ENCODE measurements at places on chromosomes 2 and 18. TPM values are rescaled to one million over a fixed set of nuclear protein-coding genes. Genes with fewer than 3 reads are reported as not detected.

The BOLL gene
- not detected for total RNA-seq

GRCh38 chr2:76009484-76009883 is 298.8 kb upstream of the GCFC2 start:
- DNase-seq: no peak

- DNase-seq: no peak
These were observed 121.8 kb downstream of the ACTR3 start for GRCh38 chr2:114011713-114012112.

The MLPH gene
- 0.72 TPM for total RNA-seq

- no peak for DNase-seq
These were observed 181.6 kb upstream of the HS6ST1 start for GRCh38 chr2:128500138-128500800.

DNA sequence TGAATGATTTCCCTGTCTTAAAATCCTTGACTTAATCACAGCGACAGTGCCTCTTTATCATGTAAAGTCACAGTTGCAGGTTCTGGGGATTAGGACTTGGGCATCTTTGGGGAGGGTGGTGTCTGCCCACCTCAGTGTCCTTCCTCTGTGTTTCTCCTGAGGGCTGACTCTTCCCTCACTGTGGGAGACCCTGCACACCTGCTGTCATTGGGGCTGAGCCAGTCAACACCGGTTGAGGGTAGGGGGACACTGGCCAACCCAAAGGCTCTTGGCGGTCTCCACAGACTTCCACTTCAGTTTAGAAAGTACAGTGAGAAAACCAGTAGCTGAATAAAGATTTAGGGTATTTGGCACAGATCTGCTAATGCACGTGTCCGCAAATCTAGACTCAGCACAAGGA is 36.9 kb downstream of the AGAP1 start:
- no peak for DNase-seq

- no peak for DNase-seq
These were observed 6.6 kb downstream of the BCL11A start for GRCh38 chr2:60546756-60547420.

- no peak for DNase-seq
These were observed 103.7 kb upstream of the HNRNPA3 start for GRCh38 chr2:177108890-177109289.

The PLGLB2 gene
- total RNA-seq: not detected

DNA sequence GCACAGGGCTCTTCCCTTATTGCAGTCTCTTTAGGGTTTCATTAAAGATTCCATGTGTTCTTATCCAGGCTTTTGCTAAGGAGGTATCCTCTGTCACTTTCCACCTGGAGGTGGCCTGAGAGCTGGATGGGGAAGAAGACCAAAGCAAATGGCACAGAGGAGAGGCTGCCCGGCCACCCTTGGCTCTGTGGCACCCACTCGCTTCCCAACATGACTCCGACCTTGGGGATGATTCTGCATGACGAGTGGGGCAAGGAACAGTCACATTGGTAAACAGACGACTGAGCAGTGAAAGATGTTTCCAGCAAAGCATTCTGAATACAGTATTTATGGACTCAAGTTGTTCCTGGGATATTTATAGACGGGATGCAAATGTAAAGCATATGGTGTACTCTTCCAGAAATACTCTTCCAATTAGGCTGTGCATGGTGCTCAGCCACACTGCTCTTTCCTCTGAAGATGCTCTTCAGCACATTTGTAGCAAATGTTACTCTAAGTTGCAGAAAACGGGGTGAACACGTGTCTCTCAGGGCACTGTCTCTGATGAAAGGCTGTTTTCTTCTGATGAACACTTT is 377.1 kb upstream of the HS6ST1 start:
- no peak for DNase-seq

DNA sequence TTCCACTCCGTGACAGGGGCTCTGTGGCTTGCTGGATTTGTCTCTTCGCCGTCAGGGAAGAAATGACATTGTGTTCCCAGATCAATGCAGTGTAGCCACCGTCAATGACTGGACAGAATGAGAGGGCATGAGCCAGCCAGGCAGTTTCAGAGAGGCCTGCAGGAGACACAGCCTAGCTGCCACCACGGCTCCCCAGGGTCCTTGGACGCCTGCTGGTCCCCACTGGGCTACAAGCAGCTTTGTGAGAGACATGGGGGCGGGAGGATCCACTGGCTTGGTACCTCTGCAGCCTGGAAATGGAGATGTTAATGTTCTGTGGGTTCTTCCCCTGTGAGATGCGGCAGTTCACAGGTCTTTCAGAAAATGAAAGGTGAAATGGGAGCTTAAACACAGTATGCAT is 12.1 kb upstream of the AMER3 start:
- no peak for DNase-seq

GRCh38 chr18:42883169-42883568 is 232.3 kb downstream of the RIT2 start:
- DNase-seq: no peak

The VIL1 gene
- 0.23 TPM for total RNA-seq
